Gastroesophageal sphincter (tissue), 4 donors: ENCODE measurements at places on chromosomes 5 and 9.

- ATAC-seq, result no peak
Observed at GRCh38 chr5:64980176-64980575, 211.4 kb downstream of the CWC27 start.

GRCh38 chr9:9919174-9919775 is 693.5 kb downstream of the PTPRD start:
- no peak for ATAC-seq

DNA sequence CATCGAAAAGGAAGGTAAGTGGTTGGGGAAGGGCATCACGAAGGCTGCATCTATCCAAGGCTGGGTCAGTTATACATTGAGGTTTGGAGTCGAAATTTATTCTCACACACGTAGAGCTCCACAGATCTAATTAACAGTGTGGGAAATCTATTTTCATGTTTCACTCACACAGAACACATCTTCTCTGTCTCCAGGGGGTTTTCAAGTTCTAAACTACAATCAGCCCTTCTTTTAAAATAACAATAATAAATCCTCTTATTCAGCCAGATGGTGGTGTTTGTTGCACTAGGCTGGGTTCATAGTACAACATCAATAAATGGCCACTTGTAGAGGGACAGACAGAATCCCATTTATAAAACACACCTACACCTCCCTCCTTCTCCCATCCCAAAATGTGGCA is 174.5 kb upstream of the KLF9 start:
- no peak for ATAC-seq

DNA sequence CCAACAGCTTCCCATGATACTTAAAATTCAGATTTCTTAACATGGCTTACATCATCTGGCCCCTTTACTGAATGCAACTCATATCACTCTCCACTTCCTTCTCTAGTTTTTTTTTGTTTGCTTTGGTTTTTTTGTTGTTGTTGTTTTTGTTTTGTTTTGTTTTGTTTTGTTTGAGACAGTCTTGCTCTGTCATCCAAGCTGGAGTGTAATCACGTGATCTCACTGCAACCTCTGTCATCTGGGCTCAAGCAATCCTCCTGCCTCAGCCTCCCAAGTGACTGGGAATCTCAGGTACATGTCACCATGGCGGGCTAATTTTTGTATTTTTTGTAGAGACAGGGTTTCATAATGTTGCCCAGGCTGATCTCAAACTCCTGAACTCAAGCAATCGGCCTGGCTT is 41.4 kb downstream of the CPLANE1 start:
- ATAC-seq, result no peak

- ATAC-seq, result peak; percentile 45
Observed at GRCh38 chr5:136014049-136015002, 14.5 kb upstream of the TGFBI start.

- no peak for ATAC-seq
Observed at GRCh38 chr9:5783982-5784381, 48.9 kb downstream of the ERMP1 start.

DNA sequence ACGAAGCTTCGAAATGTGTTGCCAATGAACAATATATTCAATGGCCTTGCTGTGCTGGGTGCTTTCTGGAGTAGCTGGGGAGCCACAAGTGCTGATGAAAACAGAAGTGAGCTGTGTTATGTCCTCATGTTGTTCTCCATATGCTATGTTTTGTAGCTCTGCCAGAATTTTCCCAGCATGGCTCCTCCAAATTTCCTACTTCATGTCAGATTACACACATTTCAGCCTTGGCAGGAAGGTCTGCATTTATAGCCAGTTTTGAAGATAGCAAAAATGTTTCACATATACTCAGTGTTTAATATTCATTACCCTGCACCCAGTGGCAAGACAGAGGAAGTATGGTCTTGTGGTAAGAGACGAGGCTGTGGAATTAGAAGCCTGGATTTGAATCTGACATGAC is 22.6 kb upstream of the NMUR2 start:
- no peak for ATAC-seq

- no peak for ATAC-seq
Observed at GRCh38 chr9:99083051-99083450, 21.9 kb upstream of the TGFBR1 start.
